ENCODE measurements at places on chromosomes 1 and 21.

DNA sequence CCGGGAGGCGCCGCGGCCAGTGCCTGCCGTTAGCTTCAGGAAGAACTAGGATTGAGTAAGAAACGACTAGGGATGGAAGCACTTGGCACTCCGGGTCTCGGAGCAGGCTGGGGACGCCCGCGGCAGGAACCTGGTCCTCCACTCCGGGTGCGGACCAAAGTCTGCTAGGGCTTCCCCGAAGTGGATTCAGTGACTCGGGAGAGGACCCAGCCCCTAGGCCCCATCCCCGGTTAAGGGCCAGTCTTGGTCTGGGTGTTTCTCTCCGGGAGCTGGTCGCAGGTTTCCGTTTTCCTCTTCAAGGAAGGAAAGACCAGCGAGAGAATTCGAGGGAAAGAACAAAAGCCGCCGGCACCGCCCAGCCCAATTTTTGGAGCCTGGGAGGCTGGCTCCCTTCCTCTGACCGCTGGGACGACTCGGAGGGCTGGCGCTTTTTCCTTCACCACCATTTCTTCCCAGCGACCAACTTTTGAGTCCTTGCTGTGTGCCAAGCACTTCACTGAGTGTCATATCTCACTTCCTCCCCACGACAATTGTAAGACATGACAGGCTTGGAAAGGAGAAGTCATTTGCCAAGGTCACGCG, 16.8 kb upstream of the STMN1 start:
- DNase-seq, result peak; percentile 49

DNA sequence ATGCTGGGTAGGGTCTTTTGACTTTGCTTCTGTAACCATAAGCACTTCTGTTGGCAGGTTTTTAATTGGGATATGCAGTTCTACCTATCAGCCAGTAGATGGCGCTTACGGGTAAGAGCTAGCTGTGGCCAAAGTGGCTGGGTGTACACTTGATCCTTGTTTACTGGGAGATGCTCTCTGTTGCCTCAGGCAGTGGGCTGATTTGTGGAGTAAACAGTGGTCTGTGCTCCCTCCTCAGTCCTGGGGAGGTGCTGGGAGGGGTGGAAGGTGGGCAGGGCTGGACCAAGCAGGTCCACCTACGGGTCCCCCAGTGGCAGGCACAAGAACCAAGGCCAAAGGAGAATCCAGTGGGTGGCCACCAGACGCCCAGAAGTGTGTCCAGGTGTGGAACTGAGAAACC, 43.4 kb downstream of the RALGPS2 start:
- peak; percentile 28 for DNase-seq

- DNase-seq, result peak; percentile 29
These were observed 319.0 kb downstream of the HHAT start for GRCh38 chr1:210647406-210648333.

DNA sequence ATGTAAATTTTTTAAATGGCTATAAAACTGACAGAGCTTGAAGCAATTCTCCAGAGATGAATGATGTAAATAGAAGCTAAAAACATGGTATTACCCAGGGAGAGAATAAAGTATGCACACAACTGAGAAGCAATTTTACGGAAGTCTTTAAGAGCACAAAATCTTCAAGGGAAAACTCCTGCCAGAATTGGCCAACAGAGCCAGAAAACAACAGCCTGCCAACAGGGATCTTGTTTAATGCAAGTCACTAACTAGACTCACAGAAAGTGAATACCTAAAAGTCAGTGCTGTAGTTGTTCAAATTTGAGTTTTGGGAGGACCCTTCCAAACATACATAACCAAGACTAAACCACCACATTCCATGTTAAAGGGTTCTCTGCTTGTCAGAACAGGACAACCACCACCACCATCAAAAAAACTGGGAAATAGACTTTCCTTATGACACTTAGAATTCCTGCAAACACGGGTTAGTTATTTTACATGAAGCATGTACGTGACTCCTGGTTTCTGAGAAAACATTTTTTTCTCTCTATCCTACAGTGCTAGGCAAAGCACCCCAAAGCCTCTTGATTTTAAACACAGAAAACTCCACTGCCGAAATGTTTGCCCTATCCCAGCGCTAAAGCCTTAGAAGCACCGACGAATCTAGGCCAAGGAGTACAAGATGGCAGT, 1.6 kb downstream of the EPS15 start:
- peak; percentile 23 for DNase-seq

DNA sequence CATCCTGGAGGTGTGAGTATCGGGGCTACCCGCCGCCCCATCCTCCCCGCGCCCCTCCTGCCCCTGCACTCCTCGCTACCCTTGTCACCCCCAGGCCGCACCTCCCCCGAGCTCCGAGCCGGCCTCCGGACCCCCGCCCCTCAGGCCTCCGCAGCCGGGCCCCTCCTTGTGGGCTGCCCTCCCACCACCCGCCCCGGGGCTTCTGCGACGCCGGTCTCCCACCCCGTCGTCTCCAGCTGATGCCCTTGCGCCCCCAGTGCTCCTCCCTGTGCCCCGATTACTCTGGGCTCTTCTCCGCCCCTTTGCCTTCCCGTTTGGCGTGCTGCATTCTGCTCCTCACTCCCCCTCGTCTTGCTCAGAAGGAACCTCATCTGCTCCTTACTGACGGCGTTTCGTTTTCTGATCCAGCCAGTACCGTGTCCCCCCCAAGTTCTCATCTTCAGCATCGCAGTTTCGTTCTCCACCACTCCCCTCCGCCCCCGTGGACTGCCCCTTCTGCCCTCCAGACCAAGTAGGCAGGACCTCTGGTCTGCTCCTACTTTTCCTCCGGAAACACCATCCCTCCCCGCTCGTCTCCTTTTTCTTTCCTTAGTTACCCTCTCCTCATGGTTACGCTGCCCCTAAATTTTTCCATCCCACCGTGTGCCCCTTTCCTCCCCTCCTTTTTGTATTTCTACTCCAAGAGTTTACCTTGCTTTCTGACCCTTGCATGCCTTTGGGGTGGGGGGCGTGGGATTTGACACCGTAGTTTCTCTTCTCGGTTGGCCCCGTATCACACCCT, 841 bp downstream of the SNX27 start:
- peak; percentile 43 for DNase-seq

GRCh38 chr1:161172776-161173376, 4.4 kb downstream of the B4GALT3 start:
- DNase-seq, result peak; percentile 93

DNA sequence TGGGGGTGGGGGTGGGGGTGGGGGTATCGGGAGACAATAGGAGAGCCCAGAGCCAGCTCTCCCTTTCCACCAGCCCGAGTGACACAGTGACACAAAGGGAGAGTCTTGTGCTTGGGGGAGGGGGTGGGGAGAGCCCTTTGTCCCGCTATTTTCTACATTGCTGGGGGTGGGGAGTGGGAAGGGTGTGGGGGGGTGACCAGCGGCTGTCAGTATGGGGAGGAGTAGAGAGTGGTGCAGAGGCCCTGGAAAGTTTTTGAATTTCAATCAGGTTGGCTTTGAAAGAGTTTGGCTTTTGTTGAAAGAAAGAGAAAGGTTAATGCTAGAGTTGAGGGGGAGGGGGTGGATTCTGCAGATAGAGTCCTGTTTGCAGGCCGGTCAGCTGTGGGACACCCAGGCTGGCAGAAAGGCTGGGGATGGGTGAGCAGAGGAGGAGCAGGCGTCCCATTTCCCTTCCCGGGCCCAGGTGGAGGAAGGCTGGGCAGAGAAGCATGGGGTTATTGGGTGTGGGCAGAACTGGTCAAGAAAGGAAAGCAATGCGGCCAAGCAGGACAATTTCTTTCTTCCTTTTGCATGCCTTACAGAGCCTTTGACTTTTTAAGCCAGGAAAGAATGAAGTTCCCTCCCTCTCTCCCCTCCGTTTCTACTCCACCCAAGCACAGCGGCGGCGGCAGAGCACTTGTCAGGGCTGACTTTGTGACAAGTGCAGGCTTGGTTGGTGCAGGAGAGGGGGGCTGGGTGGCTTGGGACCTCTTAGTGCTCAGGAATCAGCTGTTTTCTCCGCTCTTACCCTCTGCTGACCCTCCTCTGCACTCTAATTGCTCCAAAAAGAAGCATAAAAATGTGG, 96.2 kb downstream of the RNF220 start:
- DNase-seq, result no peak

DNA sequence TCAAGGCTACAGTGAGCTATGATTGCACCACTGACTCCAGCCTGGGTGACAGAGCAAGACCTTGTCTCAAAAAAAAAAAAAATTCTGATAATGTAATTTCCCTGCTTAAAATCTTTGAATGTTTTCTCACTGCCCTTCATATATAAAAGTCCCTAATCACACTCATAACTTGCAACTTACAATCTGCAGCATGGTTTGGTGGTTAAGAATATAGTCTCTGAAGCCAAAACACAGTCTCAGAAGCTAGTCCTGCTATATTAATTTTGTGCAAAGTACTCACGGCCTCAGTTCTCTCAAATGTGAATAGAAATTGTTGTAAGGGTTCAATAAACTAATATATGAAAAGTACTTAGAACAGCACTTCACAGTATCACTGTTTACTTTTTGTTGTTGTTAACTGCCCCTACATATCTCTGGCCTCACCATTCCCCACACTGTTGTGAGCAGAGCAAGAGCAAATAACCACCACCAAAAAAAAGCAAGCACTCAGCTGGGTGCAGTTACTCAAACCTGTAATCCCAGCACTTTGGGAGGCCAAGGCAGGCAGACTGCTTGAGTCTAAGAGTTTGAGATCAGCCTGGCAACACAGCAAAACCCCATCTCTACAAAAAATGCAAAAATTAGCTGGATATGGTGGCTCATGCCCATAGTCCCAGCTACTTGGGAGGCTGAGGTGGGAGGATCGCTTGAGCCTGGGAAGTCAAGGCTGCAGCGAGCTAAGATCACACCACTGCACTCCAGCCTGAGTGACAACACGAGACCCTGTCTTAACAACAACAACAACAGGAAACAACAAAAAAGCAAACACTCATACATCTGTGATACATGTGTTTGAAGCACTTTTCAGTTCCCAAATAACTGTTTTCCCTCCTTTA, 22.4 kb downstream of the ASH1L start:
- DNase-seq, result no peak

DNA sequence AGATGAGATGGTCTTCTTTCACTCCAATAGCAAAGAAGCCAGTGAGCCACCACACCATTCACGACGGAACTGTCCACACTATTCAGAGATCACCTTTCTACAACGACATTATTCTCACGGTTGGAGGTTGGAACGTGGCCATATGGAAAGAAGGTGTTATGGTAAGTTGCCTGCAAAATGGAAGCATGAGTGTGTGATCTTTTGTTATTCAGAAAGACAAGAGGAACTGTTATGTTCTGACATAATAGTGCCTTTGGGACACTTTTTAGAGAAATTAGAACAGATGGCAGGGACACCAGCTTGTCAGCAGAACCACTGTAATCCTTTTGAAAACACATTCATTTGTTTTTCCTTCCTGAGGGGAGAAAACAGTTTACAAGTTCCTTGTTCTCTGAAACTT, 75.8 kb upstream of the MCOLN3 start:
- DNase-seq, result no peak

- no peak for DNase-seq
These were observed 35.4 kb upstream of the DPH5 start for GRCh38 chr1:101060992-101061391.

DNA sequence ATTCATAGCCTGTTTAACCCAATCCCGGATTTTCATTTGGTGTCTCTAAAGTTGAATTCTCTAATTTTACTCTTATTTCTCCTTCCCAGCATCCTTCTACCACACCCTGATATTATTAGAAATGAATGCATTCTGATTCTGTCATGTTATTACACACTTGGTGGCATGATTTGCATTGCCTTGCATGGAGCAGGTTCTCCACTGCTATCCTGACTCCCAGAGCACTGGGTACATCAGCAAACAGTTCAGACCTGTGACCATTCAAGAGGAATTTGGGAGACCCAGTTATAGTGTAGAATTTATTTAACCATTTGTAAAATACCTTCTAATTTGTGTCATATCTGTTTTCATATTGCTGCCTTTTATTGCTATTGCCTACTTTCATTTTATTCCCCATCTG, 2.6 kb downstream of the LRRC8B start:
- DNase-seq, result no peak

DNA sequence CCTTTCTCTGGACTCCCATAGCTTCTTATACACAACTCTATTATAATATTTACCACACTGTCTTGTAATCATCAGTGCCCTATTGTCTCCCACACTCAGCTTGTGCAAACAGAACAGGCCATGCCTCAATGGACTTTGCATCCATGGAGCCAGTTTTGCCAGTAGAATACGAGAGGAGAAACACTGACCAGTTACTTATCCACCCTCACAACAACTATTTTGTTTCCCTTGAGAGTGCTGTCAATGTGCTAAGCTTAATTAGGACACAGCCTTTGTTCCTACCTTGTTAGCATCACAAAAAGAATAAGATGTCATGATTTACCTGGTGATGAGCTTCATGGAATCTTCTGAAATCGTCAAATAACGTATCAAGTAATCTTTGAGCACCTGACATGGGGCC, 18.1 kb upstream of the LRRC52 start:
- no peak for DNase-seq

GRCh38 chr1:225848030-225848955, 33.9 kb downstream of the TMEM63A start:
- peak; percentile 38 for DNase-seq

GRCh38 chr1:179178183-179178582, 51.3 kb downstream of the ABL2 start:
- DNase-seq, result peak; percentile 78

- no peak for DNase-seq
These were observed 5.8 kb upstream of the C1orf159 start for GRCh38 chr1:1121611-1122077.

DNA sequence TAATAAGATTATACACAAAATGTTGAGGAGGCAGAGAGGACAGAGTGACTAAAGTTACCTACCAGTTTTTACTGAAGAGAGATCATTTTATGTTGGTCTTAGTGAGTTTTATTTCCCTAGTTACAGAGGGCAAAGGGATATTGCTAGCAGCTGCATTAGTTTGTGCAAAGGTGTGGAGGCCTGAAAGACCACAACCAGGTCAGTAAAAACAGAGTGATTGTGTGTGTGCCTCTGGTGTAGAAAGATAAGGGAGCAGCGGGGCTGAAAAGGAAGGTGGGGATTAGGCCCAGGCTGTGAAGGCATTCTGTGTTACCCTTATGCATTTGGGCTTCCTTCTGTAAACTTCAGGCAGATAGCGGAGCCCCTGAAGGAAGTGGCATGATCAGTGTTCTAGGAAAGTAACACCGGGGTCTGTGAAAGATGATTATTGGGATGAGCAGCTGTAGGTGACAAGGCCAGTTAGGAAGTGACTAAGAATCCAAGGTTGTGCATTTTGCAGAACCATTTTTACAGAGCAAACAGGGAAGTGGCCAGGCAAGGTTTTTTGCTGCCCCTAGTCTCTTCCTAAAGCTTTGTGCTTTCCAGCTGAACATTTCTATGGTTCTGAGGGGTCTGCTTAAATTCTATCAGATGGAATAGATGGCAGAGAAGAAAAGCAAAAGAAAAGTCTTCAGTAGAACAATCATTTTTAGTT, 3.7 kb downstream of the GADD45A start:
- no peak for DNase-seq

- DNase-seq, result no peak
These were observed 76.1 kb upstream of the RGS2 start for GRCh38 chr1:192732787-192733186.

DNA sequence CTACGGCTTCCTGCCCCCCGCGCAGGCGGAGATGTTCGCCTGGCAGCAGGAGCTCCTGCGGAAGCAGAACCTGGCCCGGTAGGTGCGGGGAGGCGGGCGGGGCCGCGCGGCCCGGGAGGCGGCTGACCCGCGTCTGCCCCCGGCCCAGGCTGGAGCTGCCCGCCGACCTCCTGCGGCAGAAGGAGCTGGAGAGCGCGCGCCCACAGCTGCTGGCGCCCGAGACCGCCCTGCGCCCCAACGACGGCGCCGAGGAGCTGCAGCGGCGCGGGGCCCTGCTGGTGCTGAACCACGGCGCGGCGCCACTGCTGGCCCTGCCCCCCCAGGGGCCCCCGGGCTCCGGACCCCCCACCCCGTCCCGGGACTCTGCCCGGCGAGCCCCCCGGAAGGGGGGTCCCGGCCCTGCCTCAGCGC, 16.6 kb downstream of the NOC2L start:
- no peak for DNase-seq

- DNase-seq, result no peak
These were observed 80.6 kb downstream of the CACHD1 start for GRCh38 chr1:64550510-64550909.

Measured in EH (cell line).